ENCODE measurements at places on chromosomes 6 and 20.

DNA sequence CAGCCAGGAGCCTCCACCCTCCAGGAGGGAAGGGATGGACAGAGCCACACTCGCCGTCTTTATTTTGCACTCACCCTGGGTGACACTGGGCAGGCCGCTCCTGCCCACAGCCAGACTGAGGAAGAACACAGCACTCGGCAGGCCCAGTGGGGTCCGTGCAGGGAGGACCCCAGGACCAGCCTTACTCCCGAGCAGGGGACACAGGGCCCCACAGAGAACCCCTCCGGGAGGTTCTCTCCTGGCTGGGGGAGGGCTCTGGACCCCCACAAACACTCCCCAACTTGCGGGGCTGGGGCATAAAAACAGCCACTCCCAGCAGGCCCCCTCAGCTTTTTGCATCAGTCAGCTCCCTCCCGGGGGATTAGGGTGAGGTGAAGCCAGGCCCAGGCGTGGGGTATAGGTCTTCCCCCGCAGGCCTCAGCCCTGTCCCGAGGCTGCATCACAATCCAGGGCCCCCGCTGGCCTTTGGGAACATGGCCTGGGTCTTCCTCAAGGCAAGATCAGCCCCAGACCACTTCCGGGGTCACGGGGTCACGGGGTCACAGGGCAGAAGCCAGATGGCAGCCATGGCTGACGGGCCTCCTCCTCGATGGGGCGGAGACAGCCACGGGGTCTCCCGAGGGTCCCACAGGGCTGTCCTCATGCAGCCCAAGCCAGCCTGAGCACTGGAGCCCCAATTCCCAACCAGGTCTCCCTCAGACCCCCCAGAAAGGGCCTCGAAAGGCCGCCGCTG lies 3.2 kb downstream of the TNFRSF6B start:
- no peak for DNase-seq

DNA sequence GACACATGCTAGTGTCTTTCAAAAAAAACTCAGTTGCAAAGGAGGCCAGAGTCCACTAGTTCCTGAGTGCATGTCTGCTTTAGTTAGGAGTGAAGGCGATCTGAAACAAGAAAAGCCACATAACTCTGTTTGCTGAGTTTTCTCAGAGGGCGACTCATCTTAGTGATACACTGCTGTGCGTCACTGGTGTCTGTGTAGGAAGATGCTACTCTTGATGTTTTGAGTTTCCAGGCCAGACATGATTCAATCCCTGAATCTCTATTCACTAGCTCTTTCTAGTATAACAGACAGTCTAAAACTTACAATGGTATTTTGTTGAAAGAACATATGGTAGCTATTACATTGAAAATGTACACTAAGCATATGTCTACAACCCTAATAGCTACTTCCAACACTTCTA lies 60.9 kb downstream of the GFRAL start:
- DNase-seq, result no peak

GRCh38 chr6:617456-618100 lies 39.3 kb downstream of the HUS1B start:
- DNase-seq, result no peak

DNA sequence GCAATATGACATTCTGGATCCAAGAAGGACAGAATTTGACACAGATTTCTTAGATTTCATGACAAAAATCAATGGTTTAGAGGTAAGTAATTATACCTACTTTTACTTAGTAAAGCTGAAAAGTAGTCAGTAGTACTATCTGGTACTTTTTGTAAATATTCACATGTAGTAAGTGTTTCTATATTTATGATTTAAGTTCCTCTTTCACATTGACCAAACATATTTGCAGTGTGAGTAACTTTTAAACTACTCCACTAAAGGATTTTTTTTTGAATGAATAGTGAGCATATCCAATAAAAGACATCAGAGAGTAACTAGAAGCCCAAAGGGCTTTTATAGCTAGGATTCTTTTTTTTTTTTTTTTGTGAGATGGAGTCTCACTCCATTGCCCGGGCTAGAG lies 60.8 kb downstream of the DNAH8 start:
- DNase-seq, result no peak

- no peak for DNase-seq
These were observed 37.4 kb downstream of the ATXN1 start for GRCh38 chr6:16723826-16724225.

DNA sequence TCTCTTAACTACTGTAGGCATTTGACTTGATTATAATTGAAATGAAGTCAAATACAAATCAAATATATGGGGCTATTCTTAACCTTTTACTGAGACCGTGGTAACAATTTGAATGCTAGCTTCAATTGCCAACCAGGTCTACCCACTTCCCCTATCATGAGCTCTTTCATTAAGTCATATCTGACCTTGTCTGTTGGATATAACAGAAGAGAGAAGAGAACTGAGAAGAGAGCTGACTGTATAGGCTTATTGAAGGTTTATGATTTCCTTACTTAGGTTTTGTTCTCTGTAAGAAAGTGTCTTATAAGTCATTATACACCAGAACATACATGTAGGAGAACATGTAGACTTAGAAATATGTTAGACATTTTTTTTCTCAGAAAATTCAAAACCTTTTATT lies 549.4 kb downstream of the COL12A1 start:
- DNase-seq, result no peak

- DNase-seq, result peak; percentile 8
These were observed 37.2 kb downstream of the SCAND1 start for GRCh38 chr20:35917077-35917476.

GRCh38 chr20:61538183-61538942 lies 286.3 kb downstream of the CDH4 start:
- no peak for DNase-seq

GRCh38 chr6:5729813-5730517 lies 276.8 kb downstream of the NRN1 start:
- no peak for DNase-seq

DNA sequence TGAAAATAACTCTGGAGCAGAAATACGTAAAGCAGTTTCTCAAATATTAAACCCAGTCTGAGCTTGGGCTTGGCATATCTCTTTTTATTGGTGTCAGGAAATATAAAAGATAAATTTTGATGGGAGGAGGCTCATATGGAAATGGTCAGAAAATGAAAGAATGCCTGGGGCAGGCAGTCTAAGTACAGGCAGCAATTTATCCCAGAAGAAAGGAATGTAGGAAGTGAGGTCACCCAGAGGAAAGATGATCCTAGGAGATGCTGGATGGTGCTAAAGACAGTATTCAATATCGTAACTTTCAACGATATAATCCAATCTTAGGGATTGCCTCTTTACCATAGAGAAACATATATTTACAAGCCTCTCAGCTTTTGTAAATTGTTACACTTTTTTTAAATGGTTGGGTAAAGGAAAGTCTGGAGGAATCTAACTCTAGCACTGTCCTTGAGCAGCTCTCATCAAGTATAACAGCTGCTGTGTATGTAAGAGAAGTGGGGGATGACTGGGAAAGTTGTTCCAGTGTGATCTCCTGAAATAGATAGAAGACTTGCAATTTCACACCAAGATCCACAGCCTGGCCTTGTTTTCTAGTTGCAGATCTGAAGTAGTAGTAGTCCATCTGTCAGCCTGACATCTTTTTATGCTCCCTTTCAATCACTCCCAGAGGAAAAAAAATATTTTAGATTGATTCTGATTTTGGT lies 256.9 kb upstream of the SASH1 start:
- no peak for DNase-seq

DNA sequence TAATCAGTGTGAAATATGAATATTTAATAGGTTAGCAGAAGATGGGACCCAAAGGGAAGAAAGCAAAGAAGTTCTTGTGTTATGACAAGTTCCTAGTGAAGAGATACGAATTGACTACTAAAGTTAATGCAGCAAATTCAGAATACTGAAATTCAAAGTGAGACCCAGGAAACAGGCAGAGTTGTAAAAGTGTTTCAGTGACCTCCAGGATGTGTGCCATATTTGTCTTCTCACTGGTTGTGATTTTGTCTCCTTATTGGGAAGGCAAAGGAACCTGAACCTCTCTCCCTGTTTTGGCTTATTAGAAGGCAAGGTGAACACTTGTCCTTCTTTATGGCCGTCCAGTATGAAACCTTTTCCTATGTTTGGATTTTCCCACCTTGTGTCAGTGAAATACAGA lies 51.8 kb upstream of the DTNBP1 start:
- DNase-seq, result no peak

DNA sequence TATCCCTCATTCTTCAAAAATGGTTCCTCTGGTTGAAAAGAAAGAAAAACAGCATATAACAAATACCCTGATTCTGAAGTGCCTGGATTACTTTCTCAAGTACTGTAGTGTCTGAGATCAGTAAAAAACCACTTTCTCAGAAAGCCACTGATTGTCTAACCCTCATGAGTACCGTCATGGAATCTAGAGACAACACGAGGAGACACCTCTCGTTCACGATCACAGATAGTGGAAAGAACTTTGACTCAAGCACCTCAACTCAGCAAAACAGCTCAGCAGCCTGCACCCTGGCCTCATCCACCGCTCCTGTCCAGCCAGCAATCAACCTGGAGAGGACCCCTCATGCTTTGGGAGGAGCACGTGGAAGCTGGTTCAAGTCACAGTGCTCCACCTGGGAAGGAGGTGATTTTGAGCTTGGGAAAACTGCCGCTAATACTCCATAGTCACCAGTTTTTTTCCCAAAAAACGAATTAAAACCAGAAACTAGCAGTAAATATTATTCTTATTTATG lies 1.0 kb downstream of the SCML4 start:
- peak; percentile 45 for DNase-seq

- DNase-seq, result peak; percentile 86
These were observed 11.0 kb downstream of the UNC5CL start for GRCh38 chr6:41027799-41028560.

DNA sequence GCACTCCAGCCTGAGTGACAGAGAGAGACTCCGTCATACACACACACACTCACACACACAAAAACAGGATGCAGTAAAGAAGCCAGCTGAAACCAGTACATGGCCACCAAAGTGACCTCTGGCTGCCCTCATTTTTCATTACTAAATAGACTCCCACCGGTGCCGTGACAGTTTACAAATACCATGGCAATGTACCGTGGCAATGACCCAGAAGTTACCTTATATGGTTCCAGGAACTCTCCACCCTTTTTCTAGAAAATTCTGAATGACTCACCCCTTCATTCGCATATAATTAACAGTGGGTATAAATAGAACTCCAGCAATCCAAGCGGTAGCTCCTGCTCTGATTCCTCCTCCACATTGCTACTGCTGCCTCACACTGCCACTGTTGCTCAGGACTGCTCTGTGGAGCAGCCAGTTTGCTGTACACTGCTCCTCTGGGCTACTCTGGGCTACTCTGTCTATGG lies 57.7 kb downstream of the SNX5 start:
- DNase-seq, result no peak

DNA sequence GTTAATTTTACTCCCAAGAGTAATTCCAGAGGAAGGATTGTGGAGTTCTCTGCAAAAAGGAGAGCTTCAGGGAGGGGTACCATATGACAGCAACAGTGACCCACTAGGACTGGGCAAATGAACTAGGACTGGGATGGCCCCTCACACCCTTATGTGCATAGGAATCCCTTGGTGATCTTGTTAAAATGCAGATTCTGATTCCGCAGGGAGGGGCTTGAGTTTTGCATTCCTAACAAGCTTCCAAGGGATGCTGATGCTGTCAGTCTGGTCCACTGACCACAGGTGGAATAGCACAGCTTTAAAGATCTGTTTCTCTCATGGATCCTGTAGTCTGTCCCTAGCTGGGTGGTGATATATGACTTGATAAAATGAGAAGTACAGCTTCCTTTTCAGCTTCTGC lies 6.3 kb upstream of the FOXA2 start:
- no peak for DNase-seq

- DNase-seq, result peak; percentile 87
These were observed at the start of gene ZNF341 for GRCh38 chr20:33731693-33732165. ZNF341 (plus strand) TSS chr20:33731996; CDS start chr20:33732022, 26 bp downstream.

- no peak for DNase-seq
These were observed 104.3 kb downstream of the RNF144B start for GRCh38 chr6:18491308-18492045.

Data from AML-193 (cell line).